ENCODE measurements at places on chromosomes 13 and 19.

- DNase-seq, result no peak
Observed at GRCh38 chr13:72427757-72428528, 299.5 kb downstream of the MZT1 start.

DNA sequence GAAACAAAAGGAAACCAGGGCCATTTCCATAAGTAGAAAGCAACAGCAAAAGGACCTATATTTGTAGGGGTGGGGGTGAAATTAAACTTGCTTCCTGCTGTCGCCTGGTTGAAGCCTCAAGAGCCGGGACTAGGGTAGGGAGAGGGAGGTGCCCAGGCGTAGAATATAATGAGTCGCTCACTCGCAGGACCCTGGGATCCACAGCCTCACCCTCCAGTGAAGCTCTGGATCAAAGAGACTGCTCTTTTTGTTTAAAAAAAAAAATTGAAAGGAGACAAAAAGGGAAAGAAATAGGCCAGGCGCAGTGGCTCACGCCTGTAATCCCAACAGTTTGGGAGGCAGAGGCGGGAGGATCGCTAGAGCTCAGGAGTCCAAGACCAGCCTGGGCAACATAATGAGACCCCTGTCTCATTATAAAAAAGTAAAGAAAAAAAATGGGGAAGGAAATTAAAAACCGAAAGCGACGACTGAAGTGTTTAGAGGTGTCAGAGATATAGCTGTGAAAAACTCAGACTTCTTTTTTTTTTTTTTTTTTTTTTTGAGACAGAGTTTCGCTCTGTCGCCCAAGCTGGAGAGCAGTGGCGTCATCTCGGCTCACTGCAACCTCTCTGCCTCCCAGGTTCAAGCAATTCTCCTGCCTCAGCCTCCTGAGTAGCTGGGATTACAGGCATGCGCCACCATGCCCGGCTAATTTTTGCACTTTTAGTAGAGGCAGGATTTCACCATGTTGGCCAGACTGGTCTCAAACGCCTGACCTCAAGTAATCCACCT is 10.9 kb upstream of the ADGRE5 start:
- DNase-seq, result no peak

DNA sequence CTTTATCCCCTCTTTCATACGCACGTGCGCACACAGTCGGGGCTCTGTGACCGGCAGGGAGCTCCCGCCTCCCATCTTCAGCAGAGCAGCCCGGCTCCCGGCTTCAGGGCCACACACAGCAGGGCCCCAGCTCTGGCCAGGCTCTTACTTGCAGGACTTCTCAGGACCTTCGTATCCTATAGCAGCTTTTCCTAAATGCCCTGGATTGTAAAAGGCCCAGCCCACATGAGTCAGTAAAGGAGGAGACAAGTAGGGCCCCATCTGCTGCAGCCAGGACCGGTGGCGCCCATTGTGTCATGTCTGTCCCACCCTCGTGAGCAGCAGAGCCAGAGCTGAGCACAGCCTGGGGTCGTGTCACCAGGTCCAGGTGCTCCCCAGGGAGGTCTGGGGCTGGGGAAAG is 107.6 kb upstream of the VSTM2B start:
- no peak for DNase-seq

DNA sequence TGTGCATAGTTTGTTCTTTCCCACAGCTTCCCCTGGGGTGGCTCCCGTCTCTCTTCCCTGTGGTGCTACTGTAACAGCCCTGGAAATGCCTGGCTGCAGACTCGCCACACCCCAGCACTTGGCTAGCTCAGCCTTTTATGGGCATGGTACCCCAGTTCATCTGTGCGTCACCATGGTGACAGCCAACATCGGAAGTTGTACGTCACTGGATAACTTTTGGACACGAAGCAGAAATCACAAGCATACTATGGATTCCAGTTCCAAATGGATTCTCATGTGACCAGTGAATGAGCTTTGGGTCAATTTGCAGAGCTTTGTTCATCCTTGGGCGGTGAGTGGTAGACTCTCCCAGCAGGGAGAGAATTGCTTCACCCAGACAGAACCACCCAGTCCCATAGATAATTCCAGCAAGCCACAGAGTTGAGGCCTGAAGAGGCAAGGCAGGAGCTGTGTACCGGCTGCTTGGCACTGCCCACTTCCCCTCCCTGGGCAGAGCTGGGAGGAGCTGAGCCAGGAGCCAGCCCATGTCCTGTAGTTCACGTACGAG is 54.4 kb downstream of the COL4A2 start:
- no peak for DNase-seq

DNA sequence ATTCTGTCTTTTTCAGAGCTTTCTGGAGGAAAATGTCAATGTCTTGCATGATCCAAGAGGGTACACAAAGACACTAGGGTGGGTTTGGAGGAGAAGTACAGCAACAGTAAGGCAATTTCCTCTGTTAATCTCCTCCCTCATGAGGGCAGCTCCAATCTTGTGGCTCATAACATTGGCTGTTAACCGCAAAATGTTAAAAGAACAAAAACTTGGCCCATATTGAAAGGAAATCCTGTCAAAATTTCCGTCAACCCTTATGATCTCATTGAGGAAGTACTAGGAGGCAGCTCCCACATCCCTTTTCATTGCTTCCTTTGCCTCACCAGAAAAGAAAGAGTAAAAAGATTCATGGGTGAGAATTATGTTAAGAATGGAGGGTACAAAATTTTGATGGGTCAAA is 11.6 kb downstream of the OXGR1 start:
- no peak for DNase-seq

- no peak for DNase-seq
Observed at GRCh38 chr19:29216021-29216420, 3.1 kb upstream of the UQCRFS1 start.

GRCh38 chr13:59043016-59043415 is 1120.7 kb downstream of the DIAPH3 start:
- no peak for DNase-seq

DNA sequence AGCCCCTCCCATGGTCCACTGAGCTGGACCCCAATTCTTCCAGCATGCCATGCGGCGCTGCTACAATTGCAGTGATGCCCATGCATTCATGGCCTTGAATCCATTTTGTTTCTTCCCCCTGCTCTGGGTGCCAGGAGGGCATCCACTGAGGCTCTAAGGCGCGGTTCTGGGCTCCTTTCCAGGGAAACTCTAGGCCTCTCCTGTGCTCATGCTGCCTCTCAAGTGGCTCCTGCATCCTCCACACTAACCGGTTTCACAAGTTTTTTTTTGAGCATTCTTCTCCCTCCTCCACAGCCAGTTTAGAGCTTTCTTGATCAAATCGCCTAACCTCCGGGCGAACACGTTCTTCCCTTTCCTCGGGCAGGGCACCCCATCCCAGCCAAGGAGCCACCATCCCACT is 69.1 kb upstream of the FLT1 start:
- DNase-seq, result no peak

GRCh38 chr19:38429811-38430156 is 3.7 kb upstream of the RYR1 start:
- no peak for DNase-seq

DNA sequence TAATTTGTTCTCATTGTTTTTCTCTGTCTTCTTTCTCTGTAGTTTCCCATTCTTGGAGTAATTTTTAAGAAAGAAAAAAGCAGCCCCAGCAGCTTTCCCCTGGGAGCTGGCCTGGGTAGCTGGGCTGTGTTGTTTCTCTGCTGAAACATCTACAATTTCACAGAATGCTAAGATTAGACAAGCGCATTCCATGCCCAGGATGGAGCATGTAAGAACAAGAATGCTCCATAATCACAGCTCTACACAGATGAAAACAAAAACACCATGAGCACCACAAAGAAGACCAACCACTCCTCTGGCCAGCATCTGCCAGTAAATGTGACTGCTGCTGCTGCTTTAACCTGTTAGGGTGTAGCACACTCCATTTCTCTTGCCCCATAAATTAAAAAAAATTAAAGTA is 239.2 kb upstream of the SLITRK1 start:
- no peak for DNase-seq

- no peak for DNase-seq
Observed at GRCh38 chr13:69553976-69554375, 553.6 kb upstream of the ATXN8OS start.

DNA sequence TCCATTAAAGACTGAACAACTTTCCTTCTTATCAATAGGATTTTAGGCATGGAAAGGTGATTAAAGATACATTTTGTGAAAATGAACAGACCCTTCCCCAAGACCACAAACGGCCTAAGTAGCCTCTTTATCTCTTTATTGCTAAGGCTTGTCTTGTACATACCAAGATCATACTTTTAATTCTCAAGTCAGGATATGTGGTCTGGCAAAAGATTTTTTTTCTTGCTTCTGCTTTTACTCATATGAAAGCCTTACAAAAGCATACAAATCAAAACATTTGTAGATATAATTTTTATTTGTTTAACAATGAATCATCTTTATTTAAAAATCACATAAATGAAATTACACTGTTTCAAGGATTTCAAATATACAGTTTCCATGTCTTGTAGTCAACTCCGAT is 35.8 kb downstream of the TGDS start:
- no peak for DNase-seq

- no peak for DNase-seq
Observed at GRCh38 chr13:112769615-112770014, 79.8 kb downstream of the ATP11A start.

- DNase-seq, result no peak
Observed at GRCh38 chr13:27991881-27992280, 3.4 kb upstream of the URAD start.

DNA sequence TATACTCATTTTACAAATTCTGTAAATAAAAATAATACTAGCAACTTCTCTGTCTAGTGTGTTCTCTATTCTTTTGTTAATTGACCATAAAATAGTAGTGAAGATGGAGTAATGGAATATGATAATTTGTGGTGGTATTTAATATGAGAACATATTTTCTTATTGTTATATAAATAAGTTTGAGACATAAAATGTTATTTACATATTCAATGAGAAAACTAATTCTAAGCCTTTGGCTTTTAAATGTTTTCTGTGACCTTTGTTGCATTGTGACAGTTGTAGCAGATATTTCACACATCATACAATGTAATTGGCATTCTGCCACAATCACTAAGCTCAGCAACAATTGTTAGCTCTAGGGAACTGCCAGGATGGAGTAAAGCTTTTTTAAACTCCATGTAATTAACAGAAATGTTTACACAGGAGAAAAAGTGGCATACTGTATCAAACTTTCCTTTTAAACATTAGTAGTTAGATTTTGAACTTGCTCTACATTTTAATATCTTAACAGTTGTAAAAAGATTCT is 562.1 kb upstream of the PCDH9 start:
- no peak for DNase-seq

DNA sequence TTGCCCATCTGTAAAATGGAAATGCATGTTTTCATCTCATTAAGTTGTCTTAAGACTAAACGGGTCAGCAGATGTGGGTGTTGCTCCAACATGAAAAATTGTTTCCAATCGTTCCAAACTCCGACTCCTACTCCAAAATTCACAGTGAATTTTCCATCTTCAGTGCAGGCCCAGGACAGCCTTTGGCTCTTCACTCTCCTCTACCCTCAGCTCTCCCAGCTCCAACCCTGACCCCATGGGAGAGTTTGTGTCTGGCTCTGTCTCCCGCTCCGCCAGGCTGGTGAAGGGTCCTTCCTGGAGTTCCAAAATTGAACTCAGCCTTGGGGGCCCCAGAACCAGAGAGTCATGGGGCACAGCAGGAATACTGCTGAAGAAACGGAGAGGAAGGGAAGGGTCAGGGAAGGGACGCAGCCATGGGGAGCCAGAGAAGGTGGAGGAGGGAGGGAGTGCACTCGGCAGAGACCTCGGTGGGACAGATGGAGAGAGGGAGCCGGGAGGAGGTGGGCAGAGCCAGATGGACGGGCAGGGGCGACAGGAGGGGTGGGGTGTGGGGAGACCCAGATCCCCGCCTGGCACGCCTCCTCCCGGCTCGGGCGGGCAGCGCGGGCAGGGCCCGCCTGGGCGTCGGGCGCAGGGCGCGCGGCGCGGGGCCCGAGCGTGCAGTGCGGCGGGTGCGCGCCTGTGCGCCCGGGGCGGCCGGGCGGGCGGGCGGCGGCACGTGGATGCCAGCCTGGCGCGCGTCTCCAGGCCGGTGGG is 45.6 kb downstream of the CELF5 start:
- no peak for DNase-seq

DNA sequence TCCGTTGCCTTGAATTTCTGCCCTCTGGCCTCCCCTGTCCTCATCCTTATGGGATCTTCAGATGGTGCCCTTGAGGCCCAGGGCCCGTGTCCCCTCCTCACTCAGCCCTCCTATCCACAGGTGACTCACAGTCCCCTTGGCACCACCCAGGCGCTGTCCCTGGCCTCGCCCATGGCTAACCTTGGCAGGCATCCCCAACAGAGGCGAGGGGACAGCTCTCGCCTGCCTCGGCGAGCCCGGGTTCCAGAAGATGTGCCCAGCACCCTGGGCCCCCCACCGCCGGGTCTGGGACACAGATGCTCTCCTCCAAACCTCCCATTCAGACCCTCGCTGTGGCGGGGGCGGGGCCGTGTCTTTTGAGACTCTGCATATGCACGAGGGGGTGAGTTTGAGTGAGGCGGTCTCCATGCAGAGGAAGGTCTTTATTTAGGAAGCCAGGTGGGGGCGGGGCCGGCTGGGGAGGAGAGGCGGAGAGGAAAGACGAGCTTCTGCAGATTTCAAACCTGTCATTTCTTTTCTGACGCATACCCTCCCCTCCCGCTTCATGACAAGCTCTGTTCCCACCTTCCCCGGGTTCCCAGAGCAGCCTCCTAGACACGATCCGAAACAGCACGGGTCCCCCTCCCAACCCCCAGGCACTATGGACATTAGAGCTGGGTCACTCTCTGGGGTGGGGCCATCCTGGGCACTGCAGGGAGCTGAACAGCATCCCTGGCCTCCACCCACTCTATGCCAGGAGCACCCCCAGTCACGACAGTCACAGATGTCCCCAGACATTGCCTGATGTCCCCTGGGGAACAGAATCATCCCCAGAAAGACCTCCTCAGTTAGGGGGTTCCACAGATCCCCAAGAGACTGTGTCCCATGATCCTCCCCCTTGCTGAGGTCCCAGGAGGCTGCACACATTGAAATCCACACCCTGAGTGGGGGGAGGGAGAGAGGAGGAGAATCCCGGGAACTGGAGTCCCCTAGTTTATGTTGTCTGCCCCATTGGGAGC is 48.5 kb downstream of the GNG7 start:
- DNase-seq, result no peak

DNA sequence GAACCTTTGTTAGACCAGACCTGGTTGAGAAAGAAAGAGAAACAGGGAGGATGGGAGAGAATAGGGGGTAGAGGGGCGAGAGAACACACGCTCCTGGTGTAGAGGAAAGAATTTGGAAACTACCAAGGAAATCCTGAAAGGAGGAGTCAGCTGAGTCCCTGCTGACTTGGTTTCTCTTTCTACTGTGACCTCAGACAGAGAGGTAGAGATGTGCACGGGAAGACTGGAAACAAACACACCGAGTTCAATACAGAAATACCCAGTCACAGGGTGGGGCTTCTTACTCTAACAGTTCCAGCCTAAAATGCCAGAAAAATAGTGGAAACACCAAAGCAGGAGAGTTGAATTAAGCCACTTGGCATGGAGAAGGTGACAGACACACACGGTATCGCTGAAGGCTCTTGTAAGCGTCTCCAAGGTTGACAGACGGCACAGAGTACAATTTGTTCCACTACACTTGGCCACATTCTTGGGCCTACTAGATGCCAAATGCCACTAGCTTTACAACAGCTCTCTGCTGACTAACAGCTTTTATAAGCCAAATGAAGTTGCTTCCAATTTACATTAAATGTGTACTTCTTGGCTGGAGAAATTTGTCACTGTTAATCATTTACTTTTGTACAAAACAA is 28.1 kb downstream of the LATS2 start:
- DNase-seq, result no peak

- DNase-seq, result no peak
Observed at GRCh38 chr13:51432576-51432975, 20.3 kb downstream of the INTS6 start.

- DNase-seq, result peak; percentile 26
Observed at GRCh38 chr19:36449059-36449670, 30.7 kb upstream of the ZFP82 start.

- DNase-seq, result no peak
Observed at GRCh38 chr13:26680123-26680450, 80.5 kb downstream of the GPR12 start.

Measured in urothelium cell line (cell line).